OCI-M1 (cell line): ENCODE measurements at places on chromosomes 4 and X.

GRCh38 chr4:165439344-165439743 lies 60.5 kb downstream of the CPE start:
- DNase-seq, result no peak

GRCh38 chrX:110462957-110463356 lies 104.3 kb downstream of the RTL9 start:
- peak; percentile 33 for DNase-seq

DNA sequence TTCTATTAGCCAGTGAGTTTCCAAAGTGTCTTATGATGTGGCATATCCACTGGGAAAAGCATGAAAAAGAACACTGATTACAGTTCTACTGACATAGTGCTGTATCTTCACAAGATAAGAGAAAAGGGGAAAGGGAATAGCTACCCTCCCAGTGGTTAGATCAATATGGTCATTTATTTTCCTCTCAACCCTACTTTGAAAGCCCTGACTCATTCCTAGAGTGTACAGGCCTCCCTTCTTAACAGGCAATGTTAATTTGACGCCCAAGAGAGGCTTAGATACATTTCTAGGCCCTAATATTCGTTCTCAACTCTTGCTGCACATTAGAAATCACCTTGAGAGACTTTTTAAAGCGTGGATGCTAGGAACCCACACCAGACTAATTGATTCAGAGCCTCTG lies 20.4 kb upstream of the BRS3 start:
- no peak for DNase-seq

DNA sequence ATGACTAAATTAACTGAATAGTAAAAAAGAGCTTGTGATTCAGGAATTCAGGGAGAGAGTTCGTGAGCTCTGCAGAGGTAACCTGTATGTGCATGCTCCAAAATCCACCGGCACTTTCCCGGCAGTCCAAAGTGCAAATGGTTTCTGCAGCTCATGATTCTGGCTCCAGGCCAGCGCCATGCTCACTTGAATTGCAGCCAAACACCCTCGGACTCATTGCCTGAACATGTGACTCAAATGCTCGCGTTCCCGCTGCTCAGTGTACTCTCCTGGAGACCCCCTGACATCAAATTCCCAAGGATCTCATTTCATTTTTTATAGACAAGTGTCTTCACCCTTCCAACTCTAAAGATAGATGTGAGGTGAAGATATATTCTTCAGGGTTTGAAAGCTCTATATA lies 44.1 kb upstream of the SH3RF1 start:
- DNase-seq, result no peak

- peak; percentile 46 for DNase-seq
Measured at GRCh38 chr4:22962295-22962694, 269.6 kb downstream of the GBA3 start.

DNA sequence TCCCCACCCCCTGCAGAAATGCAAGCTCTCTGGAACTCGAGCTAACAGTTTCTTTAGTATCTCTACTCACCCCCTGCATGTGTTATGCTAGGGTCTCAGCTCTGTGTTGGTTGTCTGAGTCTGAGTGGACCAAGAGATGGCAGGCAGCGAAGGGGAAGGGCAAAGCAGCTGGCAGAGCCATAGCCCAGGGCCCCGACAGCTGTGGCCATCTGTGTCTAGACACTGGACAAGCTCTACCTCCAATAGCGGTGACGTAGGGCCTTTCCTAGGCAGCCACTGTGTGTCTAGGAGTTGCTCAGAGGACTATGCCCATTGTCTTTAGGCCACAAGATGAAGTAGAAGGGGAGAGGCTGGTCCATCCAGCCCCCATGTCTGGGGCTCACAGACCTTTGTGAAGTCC lies 79.2 kb downstream of the EFNB1 start:
- no peak for DNase-seq

- DNase-seq, result no peak
Measured at GRCh38 chrX:49878128-49878833, 1.0 kb upstream of the USP27X start.

GRCh38 chr4:155391932-155392331 lies 15.2 kb upstream of the MAP9 start:
- DNase-seq, result no peak

GRCh38 chr4:28976369-28976768 lies 1743.8 kb upstream of the PCDH7 start:
- no peak for DNase-seq

GRCh38 chr4:11701966-11702725 lies 273.5 kb upstream of the HS3ST1 start:
- DNase-seq, result no peak

GRCh38 chr4:48100256-48100655 lies 33.8 kb downstream of the TXK start:
- DNase-seq, result no peak

DNA sequence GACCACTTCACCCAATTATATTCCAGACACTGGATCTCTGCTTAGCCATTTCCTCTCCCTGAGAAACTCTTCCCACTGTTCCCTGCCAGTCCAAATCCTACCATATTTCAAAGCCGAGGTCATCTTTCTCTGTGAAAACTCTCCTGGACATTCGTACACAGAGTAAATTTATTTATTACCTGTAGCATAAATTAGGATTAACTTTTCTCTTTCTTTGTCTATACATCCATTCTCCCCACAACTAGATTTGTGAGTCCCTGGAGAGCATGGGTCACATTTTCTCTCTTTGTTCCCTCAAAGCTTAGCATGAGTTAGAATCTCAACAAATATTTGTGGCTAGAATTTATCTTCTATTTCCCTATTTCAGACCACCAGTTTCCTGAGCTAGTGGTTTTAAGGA lies 27.8 kb upstream of the SMIM10 start:
- no peak for DNase-seq

GRCh38 chr4:147596981-147597380 lies 20.2 kb upstream of the TMEM184C start:
- DNase-seq, result no peak

- DNase-seq, result peak; percentile 79
Measured at GRCh38 chr4:173434231-173434630, 35.3 kb upstream of the SCRG1 start.

DNA sequence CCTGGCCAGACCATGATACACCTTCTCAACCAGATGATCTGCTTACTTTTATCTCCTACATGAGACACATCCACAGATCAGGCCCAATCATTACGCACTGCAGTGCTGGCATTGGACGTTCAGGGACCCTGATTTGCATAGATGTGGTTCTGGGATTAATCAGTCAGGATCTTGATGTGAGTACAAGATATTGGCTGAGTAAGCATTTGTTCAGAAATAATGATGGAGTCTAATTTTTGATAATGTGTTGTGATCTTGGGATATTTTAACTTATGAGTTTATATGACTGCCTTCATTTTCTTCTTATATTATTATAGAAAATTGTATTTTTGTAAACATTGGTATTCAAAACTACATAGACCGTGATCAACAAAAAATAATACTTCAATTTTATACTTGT lies 39.4 kb downstream of the SLC10A6 start:
- no peak for DNase-seq

- no peak for DNase-seq
Measured at GRCh38 chrX:46325312-46325877, 219.8 kb downstream of the ZNF674 start.

GRCh38 chr4:52877694-52878093 lies 15.6 kb downstream of the RASL11B start:
- no peak for DNase-seq

DNA sequence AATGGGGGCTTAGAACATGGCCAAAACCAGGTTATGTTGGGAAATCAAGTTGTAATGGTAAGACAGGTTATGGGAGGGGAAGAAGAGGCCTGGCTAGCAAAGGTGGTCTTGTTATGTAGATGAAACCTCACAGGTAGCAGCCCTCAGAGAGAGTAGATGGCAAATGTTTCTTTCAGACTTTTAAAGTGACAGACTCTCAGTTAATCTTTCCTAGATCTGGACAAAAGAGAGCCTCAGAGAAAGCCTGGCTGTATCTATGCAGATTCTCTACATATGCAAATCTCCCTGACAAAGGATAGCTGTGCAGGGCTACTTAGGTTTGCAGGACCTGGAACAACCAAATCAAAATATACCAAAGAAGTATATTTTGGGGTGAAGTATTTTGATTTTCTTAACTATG lies 284.1 kb upstream of the AMOT start:
- DNase-seq, result no peak

DNA sequence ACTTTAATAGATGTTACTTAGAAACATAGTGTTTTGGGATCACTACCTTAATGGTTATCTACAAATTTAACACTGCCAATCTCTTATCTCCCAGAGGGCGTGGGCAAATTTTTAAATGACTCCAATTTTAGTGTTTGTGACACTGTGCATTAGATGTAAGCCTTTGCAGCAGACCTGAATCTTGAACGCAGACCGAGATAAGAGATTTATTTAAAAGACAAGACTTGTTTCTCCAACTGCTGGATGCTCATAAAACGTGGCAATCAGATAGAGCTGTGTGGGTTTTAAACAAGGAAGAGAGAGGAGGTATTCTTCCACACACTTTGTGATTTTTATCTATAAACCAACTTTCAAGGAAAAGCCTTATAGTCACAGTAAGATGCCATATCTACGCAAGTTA lies 252.5 kb upstream of the NR3C2 start:
- DNase-seq, result no peak

- peak; percentile 68 for DNase-seq
Measured at GRCh38 chr4:157983300-157983699, 189.5 kb downstream of the GASK1B start.

DNA sequence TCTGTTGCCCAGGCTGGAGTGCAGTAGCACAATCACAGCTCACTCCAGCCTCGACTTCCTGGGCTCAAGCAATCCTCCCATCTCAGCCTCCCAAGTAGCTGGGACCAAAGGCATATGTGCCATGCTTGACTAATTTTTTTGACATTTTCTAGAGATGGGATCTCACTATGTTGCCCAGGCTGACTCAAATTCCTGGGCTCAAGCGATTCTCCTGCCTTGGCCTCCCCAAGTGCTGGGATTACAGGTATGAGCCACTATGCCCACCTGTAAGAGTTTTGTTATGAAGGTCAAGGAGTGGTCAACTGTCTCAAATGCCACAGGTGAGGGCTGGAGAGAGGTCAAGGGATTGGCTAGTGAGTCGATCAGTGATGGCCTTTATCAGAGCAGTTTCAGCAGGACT lies 32.5 kb downstream of the TMEM150C start:
- no peak for DNase-seq

DNA sequence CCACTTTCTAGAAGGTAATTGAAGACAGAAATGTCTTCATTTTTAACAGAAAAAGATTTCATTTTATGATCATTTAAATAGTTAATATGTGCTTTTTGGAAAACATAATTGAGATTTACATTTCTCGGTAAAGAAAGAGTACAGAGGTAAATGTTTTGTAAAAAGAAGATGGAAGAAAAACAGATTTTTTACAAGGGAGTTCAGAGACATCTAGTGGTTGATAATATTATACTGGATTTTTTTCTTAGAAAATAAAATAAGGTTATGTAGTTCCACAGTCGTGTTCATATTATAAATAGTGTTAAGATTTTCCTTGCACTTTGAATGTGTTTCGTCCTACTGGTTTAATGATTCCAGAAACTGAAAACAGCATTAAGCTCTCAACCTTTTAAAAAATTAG lies 60.6 kb downstream of the SMARCA1 start:
- peak; percentile 34 for DNase-seq

DNA sequence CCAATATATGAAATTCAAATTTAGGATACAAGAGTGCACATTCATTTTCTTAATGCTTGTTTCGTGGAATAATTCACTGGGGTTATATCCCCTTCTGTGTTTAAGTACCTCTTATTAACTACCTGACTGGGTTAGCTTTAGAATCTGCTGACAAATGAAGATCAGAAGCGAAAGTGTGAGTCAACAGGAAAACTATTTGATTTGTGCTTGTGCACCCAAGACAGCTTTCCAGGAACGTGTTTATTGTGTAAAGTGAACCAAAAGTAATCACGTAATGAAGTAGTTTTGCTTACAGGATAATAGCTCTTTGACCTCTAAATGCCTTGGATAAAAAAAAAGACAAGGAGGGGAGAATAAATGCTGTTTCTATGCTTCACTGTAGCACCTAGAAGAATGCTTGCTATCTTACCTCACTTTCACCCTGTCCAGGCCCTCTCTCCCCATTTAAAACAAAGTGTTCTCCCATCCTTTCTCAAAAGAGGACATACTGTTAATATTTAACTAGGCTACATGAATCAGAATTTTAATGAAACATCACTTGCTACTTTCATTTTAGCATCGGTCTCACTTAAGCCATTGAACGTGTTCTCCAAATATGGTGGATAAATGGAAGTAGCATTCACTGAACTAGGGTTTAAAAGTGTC lies 141.9 kb downstream of the THOC2 start:
- peak; percentile 5 for DNase-seq

- DNase-seq, result no peak
Measured at GRCh38 chr4:4572821-4573220, 31.0 kb upstream of the STX18 start.

DNA sequence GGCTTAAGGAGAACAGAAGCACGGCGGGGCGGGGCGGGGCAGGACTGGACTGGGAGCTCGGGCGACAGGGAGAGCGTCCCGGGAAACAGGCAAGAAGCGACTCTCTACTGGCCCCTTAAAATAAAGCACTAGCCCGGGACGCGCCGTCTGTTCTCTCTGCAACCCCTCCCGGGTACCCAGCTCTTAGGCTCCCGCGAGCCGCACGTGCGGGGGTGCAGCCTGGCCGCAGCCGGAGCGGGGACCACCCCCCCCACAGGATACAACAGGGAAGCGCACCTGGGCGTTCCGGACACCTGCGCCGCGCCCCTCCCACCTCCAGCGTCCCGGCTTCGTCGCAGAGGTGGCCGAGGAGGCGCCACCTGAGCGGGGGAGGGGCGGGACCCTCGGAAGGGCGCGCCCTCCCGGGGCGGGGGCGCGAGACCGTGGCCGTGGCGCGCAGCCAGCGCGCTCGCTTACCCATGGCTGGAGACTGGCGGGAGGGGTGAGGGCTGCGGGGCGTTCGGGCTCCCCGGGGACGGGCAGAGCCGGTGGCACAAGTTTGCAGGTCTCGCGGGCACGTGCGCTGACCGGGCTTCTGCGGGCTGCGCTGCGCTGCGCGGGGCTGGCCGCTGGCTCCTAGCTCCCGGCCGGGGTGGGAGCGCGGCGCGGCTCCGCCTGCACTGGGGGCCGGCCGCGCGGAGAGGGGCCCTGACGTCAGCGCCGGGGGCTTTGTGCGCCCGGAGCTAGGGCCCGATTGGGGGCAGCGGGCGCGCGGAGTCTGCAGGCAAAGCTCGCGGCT lies 91.5 kb downstream of the GEMIN8 start:
- DNase-seq, result no peak

DNA sequence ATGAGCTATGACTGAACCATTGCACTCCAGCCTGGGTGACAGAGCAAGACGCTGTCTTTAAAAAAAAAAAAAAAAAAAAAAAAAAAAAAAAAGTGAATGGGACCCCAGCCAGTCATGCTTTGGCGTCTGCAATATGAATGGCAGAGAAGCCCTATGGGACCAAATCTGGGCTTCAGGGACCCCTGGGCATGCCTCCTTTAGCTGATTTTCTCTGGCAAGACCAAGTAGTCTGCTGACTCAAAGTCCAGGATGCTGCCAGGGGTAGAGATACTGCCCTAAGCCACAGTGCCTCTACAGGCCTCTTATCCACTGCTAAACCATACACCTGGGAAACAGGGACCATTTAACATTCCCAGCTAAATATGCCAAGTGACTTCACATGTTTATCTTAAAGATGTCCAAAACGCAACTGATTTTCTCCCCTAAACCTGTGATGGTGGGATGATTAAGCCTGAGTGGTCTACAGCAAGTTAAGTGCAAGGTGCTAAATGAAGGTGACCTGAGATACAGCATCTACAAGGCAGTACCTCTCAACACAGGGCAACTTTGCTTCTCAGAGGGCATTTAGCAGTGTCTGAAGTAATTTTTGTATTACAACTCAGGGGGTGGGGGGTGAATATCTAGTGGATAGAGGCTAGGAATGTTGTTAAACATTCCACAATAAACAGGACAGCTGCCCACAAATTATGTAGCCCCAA lies 5.8 kb downstream of the RPS4X start:
- DNase-seq, result no peak

- peak; percentile 36 for DNase-seq
Measured at GRCh38 chr4:56906489-56907393, 959 bp upstream of the REST start.
